MM.1S (cell line): ENCODE measurements at places on chromosomes 2 and 18.

DNA sequence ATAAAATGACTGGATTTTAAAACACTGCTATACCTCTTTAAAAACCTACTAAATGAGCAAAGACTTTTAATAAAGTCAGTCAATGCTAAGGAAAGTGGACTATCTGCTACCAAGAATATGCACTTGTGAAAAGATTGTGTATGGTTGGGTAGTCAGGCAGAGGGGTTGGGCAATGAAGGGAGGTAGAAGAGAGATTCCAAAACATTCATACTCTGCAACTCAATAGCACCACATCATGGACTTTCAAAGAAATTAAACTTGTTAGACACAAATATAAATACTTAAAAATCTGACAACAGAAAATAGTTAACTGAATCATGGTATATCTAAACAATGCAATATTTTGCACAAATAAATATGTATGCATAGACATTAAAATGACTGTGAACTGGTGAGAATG is 139.9 kb upstream of the MAPRE2 start:
- no peak for DNase-seq

- peak; percentile 82 for DNase-seq
These were observed 43.9 kb downstream of the ACVR2A start for GRCh38 chr2:147888680-147889079.

DNA sequence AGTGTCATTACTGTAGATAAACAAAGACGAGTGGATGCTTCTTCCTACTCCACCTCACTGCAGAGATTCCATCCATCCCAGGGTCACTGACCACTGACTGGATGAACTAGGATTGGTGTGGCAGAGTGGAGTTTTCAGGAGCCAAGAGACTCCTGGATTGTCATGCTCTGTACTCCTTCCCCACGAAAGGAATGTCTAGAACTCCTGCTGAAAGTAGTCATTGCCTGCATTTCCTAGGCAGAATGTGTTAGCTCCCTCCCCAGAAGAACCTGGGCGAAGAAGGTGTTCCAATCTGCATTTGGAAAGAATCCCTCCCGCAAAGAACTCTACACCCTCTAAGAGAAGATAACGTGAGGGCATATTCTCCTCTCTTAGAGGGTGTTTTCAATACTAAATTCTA is 6.2 kb downstream of the PAX8 start:
- no peak for DNase-seq

GRCh38 chr18:35582899-35583558 is 1.5 kb downstream of the GALNT1 start:
- no peak for DNase-seq

GRCh38 chr2:1539973-1540372 is 126.7 kb downstream of the TPO start:
- DNase-seq, result no peak

- DNase-seq, result no peak
These were observed 54.8 kb upstream of the DOCK10 start for GRCh38 chr2:225097035-225097434.

DNA sequence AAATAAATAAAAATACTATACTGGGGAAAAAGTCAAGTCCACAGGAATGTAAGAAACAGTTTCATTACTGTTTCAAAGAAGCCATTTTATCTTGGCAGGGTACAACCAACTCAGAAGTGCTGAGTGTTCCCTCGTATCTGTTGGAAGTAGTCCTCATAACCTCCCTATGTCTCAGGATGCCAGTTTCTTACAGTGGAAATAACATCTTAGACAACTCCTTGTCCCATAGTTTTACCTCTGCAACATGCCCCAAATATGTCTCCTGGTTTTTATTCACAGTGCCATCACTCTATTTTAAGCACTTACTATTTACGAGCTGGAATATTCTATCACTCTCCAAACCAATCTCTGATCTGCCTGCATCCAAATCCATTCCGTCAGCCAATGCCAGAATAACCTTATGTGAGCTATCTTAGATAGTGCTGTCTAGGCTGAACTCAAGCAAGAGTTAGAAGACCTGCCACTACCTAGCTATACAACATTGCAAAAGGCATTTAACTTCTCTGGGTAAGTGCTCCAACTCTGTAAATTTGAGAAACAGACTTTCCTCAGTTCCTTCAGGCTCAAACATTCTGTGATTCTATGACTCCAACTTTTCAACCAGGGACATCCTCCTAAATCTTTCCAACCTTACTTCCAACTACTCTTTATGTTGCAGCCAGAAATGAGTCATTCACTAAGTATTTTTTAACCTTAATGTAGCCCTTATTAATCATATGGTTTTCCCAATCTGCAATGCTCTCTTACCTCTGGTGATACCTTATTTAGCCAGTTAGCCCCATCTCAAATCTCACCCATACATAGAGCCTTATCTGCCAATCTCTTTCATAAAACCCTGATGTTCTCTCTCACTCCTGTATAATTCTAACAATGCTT is 66.7 kb downstream of the RTN4 start:
- no peak for DNase-seq

DNA sequence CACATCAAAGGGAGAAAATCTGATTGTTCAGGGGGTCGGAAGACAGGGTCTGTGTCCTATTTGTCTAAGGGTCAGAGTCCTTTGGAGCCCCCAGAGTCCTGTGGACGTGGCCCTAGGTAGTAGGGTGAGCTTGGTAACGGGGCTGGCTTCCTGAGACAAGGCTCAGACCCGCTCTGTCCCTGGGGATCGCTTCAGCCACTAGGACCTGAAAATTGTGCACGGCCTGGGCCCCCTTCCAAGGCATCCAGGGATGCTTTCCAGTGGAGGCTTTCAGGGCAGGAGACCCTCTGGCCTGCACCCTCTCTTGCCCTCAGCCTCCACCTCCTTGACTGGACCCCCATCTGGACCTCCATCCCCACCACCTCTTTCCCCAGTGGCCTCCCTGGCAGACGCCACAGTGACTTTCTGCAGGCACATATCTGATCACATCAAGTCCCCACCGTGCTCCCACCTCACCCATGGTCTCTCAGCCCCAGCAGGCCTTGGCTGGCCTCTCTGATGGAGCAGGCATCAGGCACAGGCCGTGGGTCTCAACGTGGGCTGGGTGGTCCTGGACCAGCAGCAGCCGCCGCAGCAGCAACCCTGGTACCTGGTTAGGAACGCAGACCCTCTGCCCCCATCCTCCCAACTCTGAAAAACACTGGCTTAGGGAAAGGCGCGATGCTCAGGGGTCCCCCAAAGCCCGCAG is 3.8 kb downstream of the PROC start:
- DNase-seq, result no peak
